ENCODE measurements at places on chromosomes 1 and 21.

GRCh38 chr1:184386312-184387068 lies at the start of gene C1orf21:
Gene C1orf21, plus strand, starts transcription at chr1:184387029. Its CDS starts 90,481 bp downstream, at chr1:184477510.
- peak; percentile 62 for DNase-seq

DNA sequence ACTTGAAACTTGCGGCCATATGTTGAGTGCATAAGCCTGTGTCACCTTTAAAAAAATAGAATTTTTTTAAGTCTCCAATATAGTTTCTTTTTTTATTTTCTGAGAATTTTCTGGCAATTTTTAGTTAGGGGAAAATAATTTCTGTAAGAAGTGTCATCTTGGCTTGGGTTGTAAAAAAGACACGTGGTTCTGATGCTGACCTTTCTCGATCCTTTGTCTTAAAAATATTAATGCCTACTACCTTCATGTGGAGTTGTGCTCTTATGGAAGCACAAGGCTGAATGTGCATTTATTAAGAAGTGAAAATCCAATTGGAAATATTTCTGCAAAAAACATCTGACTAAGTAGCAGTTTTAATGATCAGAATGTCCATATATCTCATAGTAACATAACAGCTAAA lies 3.5 kb downstream of the ELAVL4 start:
- no peak for DNase-seq

- DNase-seq: no peak
Observed at GRCh38 chr1:15053153-15053552, 100.4 kb upstream of the TMEM51 start.

DNA sequence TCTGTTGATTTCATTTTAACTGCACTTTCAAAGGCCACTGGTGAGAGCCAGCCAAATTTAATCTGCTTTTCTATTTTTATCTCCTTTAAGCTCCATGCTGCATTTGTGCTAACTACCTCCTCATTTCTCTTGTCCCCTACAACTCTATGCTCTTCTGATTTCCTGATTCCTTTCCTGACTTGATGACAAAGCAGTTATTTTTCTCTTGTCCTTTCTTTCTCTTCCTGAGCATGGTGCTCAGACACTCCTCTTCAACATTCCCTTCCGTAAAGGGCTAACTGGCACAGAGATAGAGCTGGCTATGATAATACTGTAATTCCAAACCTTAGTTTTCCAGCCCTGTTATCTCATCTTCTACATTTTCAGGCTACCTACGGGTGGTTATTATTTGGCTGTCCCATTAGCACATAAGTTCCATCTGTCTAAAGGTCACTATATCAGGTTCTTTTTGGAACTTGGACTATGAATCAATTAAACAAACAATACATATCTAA lies 6.8 kb upstream of the BCAS2 start:
- no peak for DNase-seq

GRCh38 chr1:216210081-216210480 lies 213.2 kb downstream of the USH2A start:
- DNase-seq: no peak

GRCh38 chr21:44088401-44088780 lies 18.8 kb upstream of the PWP2 start:
- DNase-seq: no peak

- DNase-seq: no peak
Observed at GRCh38 chr1:25198663-25199252, 33.5 kb downstream of the SYF2 start.

DNA sequence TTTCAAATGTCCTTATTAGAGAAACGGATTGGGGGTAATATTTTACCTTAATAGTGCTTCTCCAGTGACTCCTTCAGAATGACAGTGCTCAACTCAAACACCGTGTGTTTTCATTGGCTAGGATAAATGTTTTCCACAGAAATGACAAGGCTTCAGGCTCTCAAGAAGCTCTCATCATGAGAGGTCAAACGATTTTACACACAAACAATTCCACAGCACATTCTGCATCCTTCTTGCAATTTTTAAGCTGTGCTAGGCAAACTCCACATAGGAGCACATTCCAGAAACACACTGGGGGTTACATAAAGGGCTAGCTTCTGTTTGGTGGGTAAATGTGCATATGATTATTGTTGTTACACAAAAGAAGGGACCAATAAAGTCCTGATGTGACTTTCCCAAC lies 75.5 kb upstream of the IPO9 start:
- DNase-seq: no peak

DNA sequence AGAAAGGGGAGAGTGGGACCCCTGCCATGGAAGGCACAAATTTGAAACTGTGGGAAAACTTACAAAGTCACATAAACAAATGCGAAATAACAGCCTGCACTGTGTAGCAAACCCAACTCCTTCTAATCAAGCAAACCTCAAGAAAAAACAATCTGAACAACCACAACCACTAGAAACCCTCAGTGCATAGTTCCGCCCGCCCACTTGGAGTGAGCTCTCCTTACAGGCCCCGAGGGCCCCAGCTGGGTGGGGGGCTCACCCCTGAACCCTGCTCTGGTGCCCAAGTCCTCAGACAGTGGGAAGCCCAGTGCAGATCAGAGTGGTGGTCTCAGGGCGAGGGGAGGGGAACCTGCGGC lies 931 bp upstream of the MXRA8 start:
- no peak for DNase-seq

DNA sequence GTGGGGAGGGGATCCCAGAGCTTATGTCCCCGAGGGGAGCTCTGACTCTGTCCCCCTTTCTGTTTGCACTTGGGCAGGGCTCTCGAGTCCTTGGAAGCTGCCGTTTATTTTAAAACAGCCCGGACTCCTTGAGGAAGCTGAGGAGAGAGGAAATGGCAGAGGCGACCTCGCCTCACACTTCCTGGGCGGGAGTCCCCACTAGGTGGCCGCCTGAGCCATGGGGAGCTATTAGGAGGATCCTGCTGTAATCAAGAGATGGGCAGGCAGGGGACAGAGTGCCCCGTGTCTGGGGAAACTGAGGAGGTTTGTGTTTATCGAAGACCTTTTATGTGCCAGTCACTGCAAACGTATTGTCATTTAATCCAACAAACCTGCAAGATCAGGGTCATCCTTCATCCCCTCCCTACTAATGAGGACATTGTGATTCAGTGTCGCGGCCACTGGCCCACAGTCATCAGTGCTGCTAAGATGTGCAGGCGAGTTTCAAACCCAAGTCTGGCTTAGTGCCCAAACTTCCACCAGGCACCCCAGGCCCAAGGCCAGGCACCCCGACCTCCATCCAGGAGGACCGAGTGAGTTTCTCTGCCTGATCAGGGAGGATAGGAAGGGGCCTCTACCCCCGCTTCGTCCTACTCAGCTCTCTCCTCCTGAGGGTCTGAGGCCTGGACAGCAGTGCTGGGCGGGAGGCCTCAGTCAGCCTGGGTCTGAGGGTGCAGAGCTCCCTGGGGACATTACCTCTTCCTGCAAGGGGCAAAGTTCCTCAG lies 316.9 kb upstream of the VAMP3 start:
- no peak for DNase-seq

- DNase-seq: no peak
Observed at GRCh38 chr1:55150880-55151588, 64.1 kb downstream of the USP24 start.

DNA sequence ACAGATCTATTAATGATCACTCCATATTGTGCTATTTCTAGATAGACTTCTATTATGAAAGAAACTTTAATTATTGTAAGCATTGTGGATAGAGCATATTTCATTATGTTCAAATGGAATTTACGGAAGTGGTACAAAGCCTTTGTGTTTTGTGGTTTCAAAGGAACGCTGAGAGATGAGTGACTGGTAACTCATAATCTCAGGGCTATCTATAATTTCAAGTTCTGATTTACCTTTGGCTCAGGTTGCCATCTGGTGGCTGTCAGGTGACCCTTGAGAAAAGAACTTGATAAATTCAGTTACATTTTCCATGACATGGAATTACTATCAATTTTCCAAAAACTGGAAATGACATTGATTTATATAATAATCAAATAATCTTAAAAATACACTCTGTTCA lies 12.2 kb downstream of the NTNG1 start:
- DNase-seq: no peak

DNA sequence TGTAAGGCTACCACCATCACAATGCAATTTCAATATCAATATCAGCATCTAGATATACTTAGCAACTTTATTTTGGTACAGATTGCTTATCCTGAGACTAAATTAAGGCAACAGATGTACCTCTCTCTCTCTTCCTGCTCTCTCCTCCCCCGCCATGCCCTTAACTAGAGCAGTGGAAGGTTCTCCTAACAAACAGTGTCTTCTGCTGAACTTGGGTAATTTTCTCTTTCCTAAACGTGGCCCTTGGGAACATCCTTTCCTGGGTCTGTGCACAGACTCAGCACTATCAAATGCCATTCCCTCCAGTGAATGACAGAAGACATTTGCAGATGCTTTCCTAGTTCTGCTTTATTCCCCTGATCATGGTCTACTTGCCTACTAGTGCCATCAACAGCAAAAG lies 85.6 kb upstream of the TTC39A start:
- no peak for DNase-seq

GRCh38 chr1:173255214-173255813 lies 48.2 kb upstream of the TNFSF4 start:
- DNase-seq: no peak

- no peak for DNase-seq
Observed at GRCh38 chr1:43847290-43847689, 86.3 kb upstream of the ARTN start.

Data from stimulated activated CD4-positive, alpha-beta T cell treated with anti-CD3 and anti-CD28 coated beads, Interleukin-4, amount 100 ng/mL, for 48 hours (primary cell).